ENCODE measurements at places on chromosomes 1 and 21.

- DNase-seq, result no peak
Observed at GRCh38 chr1:1225238-1225845, 6.5 kb downstream of the SDF4 start.

DNA sequence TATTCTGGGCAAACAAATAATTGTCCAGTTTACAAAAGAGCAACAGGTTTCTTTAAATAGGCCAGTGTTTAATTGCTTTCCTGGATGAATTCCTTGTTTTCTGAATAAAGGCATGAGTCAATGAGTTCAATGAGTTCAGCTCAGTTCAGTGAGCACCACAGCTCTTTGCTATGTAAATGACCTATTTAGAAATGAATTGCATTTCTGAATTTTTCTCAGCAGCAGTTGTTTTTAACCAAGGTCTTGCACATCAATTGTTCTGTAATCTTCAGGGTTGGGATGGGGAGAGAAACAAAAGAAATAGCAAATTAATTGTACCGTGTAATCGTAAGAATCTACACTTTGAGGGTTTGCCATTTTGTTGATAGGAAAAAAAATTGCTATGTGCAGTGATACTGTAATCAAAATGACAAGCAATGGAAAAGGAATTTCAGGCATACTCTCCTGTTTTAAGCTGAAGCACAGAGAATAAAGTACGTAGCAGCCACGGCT lies 45.7 kb downstream of the MIS18A start:
- DNase-seq, result no peak

DNA sequence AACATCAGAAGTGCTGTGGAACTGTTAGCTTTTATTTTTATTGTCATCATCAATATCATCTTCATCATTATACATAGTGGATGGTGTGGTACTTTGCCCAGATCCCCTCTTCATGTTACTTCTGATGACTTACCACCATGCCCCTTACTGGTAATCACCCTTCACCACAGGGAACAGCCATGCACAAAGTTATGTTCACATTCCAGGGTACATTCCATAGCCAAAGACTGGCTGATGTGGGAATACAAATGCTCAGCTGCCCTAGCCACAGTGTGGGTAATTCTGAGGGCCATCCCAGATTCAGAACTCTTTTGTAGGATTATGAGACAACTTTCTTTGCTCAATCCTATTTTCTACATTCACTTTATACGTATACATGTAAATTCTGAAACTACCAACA lies 691.3 kb upstream of the CXADR start:
- no peak for DNase-seq

- DNase-seq, result no peak
Observed at GRCh38 chr21:43334214-43334958, 92.5 kb downstream of the SIK1 start.

DNA sequence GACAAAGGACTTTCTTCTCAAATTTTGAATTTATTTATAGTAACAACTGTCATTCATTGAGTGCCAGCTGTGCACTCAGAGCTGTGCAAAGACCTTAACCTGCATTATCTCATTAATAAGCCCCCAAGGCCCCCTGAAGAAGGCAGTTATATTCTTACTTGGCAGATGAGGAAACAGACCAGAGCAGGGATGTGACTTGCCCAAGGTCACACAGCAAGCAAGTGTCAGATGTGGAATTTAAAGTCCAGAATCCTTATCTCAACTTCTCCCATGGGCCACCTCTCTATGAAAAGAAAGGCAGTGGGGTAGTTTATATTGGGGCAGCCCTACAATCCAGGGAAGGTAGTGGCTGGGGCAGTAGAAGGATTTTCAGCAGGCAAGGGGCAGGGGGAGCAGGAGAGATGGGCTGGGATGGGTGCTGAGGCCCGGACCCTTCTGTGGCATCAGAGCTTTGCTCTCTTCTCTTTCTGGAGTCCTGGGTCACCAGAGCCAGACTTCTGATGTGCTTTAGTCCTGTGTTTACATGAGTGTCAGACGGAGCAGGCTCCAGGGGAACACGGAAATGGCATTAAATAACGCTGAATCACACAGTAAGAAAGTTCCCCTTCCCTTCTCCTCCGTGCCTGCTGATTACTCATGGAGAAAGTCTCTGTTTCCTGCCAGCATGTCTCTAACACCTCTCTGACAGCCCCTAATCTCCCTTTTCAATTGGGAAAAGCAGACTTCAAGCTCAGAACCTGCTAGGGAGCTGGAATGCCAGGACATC lies 39.5 kb downstream of the EPHB2 start:
- no peak for DNase-seq

DNA sequence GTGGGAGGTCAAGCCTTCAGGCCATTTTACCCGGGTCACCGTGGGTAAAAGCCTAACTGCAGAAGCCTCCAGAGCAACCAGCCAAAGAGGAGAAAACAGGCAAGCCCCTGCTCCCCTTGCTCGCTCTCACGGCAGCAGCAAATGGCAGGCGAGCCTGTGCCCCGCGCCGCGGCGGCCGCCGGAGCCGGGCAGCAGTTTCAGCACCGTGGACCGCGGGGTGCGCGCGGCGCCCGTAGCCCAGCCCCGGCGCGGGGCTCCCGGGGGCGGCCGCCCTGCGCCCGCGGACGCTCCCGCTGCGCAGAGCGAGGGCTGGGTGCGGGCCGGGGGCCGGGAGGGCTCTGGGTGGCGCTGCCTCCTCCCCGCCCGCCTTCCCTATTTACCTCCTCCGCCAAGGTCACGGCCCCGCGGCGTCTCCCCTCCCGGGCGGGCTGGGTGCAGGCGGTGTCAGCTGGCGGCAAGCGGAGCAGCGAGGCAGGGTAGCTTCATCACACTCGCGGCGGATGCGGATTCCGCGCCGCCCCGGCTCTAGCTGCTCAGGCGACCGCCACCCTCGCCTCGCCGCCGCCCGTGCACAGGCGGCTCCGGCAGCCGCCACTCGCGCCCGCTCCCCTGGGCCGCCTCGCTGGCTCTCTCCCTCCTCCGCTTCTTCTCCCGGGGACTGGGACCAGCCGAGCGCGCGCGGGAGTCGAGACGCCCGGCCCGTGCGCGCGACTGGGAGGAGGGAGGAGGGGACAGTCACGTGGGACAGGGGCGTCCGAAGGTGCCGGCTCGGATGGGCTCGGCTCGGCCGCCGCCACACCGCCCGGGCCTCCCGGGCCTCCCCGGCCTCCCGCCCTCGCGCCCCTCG lies at the start of gene RGS7:
Gene RGS7 (minus strand): TSS at position 687 of the 847 bp plus-strand sequence.
- no peak for DNase-seq

- DNase-seq, result peak; percentile 61
Observed at GRCh38 chr1:110780600-110781484, 92.1 kb upstream of the CD53 start.

Data from stimulated activated CD4-positive, alpha-beta T cell treated with anti-CD3 and anti-CD28 coated beads, Interleukin-12 subunit alpha, Interleukin-12 subunit beta, amount 100 ng/mL, for 24 hours (primary cell).